ENCODE measurements at places on chromosomes 1 and 21. TPM values are rescaled to one million over a fixed set of nuclear protein-coding genes. Genes with fewer than 3 reads are reported as not detected.
A peak's percentile ranks its signal among the peaks of the same experiment; 100 is the strongest.

ZNF496 gene
- 23.6 TPM for total RNA-seq

SELENBP1 gene
- total RNA-seq: 0.72 TPM

RIPK4 gene
- 2.1 TPM for total RNA-seq

ZMYM1 gene
- total RNA-seq: 13.7 TPM

DNA sequence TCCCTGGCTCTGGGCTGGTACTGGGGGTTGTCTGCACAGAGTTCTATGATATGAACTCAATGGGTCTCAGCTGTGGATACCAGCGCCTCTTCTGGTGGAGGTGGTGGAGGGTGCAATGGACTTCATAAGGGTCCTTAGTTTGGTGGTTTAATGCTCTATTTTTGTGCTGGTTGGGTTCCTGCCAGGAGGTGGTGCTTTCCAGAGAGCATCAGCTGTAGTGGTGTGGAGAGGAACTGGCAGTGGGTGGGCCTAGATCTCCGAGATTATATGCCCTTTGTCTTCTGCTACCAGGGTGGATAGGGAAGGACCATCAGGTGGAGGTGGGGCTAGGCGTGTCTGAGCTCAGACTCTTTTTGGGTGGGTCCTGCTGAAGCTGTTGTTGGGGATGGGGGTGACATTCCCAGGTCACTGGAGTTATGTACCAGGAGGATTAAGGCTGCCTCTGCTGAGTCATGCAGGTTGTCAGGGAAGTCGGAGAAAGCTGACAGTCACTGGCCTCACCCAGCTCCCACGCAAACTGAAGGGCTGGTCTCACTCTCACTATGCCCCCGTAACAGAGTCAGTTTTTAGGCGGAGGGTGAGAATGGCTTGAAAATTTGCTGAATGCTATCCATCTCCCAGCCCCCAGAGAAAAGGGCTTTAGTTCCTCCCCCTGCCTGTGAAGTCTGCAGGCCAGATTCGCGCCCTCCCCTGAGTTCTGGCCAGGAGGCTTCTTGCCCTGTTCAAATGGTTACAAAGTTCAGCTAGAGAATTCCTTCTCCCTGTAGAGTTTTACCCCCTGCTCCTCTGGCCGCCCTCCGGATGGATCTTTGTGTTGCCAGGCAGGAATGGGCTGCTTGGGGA lies 902.9 kb downstream of the LTN1 start:
- no peak for DNase-seq

SAMSN1 gene
- total RNA-seq: 64.6 TPM

GRCh38 chr1:56099766-56100265 lies 479.5 kb downstream of the PLPP3 start:
- no peak for DNase-seq

DNA sequence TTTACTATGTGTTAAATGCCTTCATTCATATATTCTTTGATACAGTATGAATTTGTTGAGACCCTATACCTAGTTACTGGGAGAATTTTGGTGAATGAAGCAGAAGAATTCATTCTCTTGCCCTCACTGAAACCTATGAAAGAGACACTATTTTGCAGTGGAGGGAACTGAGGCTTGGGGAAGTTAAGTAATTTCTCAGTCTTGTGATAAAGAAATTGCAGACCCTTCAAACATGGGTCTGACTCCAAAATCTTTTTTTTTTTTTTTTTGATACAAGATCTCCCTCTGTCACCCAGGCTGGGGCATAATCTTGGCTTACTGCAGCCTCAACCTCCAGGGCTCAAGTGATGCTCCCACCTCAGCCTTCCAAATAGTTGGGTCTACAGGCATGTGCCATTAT lies 132.1 kb downstream of the DNM3 start:
- no peak for DNase-seq

INPP5B gene
- total RNA-seq: 27.9 TPM

- DNase-seq: peak; percentile 39
These were observed 90.7 kb upstream of the VAMP3 start for GRCh38 chr1:7680207-7680954.

GRCh38 chr1:24803987-24804530 lies 58.8 kb downstream of the CLIC4 start:
- DNase-seq: no peak

SLAMF1 gene
- 30.7 TPM for total RNA-seq

SLC45A3 gene
- total RNA-seq: 0.75 TPM

DNA sequence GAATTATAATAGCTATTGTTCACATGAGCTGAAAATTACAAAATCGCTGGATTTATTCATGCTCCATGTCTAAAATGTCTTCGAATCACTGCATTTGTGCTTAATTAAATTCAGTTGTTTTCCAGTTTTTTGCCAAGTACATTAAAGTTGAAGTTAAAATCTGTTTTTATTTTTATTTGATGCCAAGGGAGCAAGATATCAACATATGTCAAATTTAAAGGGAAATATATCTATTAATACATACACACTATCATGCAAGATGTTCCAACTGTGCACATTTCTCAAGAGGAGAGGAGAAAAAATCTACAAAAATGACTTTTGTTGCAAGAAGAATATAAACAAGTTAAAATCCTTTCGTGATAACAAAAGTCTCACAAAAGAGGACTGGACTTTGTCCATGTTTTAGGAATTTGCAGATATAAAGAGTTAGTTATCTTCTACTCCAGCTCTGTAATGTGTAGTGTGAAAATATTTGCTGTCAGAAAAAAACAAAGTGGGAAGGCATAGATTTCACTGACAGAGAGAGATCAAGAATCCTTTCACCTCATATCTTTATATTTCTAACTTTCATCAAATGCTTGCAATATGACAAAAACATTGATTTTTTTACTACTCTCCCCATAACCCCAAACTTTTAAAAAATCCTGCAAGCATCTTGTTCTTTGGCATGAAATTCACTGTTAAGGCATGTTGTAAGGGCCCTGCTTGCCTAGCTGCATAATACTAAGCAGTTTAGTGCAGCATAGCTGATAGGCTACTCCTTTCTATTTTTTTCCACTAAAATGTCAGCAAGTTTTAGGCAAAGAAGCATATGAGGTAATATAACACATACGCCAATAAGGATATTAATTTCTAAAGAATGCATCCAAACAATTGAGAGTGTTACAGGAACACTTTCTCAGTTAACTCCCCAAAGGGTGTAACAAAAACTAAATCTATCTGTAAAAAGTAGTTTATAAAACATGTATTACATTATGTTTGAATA lies 340.2 kb upstream of the ADAMTS5 start:
- DNase-seq: no peak

DNA sequence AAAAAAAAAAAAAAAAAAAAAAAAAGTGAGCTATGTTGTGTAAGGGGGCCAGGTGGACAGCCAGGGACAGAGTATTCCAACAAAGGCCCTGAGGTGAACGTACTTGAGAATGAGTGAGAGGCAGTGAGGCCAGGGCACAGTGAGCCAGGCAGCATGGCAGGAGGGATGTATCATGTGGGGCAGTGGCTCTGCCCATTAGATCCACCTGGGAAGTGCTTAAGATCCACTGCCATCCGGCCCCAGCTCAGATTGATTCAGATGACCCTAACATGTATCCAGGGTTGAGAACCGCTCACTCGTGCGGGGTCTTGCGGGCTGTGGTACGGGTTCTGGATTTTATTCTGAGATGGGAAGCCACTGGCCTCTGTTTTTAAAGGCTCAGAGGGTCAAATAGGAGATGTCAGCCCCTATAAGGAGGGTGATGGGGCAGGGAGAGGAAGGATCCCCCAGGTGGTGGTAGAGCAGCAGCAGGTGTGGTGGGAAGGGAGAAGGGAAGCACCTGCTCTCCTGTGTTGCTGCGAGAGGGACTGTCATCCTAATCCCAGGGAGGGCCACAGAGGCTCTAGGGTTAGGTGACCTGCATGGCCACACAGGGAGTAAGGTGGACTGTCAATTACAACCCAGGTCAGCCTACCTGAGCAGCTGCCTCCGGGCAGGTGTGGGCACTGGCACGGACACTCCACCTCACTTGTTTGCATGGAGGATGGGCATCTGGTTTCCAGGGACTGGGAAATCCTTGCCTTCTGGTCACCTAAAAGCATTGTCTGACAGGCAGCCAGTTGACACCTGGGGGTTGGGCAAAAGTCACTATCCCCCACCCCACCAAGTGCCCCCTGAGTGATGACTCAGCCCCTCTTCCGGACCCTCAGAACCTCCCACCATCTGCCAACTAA lies 31.6 kb downstream of the CDK18 start:
- DNase-seq: no peak

- no peak for DNase-seq
These were observed 14.2 kb downstream of the MTOR start for GRCh38 chr1:11248169-11248568.

GRCh38 chr1:166470441-166470840 lies 303.6 kb upstream of the FAM78B start:
- DNase-seq: no peak

ADGRB2 gene
- total RNA-seq: 3.4 TPM

- no peak for DNase-seq
These were observed 25.4 kb downstream of the PLA2G4A start for GRCh38 chr1:186854102-186854501.

GRCh38 chr1:54979327-54979891 lies 1.0 kb upstream of the TMEM61 start:
- no peak for DNase-seq

NECTIN4 gene
- not detected for total RNA-seq

DNA sequence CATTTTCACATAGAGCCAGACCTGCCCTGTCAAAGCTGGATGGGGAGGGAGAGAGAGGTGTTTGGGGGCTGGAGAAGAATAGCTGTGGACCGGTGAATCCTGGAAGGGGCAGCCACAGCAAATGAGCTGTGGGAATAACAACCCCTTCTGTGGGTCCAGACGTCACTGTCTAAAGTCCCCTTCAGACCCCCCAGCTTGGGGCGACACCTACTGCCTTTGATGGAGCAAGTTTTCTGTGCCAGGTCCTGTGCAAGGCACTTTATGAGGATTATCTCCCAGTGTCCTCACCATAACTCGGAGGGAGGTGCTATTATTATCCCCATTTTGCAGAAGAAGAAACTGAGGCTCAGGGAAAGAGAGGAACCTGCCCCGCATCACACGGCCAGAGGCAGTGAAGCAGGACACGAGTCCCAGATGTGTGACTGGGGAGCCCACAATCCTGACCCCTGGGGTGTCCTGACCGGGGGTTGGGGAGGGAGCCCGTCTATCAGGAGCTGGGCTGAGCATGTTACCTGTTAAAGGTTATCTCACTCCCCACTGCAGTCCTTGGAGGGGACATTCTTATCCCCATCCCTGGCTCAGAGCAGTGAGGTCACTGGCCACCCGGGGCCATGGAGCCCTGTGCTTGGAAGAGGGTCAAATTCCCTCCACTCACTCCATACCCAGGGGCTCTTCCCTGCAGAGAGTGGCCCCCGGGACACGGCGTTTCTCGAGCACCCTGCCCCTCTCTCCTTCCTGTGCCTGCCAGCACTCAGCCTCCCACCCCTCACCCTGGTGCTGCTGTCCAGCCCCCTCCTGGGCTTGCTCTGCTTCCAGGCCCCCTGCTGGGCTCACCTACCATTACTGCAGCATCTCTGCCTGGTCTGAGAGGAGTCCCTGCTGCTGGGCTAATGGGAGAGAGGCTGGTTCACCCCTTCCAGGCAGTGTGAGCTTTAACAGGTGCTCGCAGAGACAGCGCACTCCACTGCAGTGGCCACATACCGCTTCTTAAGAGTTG lies 132.9 kb downstream of the PTPRU start:
- no peak for DNase-seq

SYDE2 gene
- 5.8 TPM for total RNA-seq

DNA sequence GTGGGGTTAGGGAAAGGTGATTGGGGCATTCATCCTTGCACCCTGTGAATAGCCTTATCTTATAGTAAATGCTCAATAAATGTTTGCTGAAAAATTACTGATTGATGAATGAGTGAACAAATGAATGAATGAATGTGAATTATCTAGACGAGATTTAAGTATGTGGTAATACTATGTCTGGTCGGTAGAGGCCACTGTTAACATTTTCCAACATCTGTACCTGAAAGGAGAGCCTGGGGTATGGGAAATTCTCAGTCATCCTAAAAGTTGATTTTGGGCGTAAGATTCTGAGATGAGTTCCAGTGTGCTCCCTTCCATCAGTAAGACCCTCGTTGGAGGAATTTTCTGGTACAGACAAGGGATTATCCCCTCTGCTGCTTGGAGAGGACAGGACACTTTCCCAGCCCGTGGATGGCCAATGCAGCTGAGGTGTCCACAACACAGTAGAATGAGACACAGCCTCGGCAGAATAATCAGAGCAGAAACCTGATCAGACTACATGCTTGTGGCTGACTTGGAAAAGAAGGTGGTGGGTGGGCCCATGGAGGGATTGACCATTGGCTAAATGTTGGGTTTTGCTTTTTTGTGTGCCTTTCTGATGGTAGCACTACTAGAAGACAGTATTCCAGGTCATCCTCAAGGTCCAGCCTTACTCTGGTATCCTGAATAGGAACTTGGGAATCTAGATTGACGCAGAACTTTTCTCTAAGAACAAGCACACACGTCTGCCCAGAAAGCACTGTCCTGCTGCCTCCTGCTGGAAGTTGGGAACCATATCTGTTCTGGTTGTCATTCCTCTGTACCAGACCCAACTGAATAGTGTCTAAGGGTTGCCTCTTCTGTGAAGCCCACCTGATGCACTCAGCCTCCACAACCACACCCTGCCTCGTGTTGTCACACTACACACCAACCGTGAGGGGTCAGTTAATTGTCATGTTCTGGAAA lies 262.0 kb downstream of the TNR start:
- DNase-seq: no peak

DNA sequence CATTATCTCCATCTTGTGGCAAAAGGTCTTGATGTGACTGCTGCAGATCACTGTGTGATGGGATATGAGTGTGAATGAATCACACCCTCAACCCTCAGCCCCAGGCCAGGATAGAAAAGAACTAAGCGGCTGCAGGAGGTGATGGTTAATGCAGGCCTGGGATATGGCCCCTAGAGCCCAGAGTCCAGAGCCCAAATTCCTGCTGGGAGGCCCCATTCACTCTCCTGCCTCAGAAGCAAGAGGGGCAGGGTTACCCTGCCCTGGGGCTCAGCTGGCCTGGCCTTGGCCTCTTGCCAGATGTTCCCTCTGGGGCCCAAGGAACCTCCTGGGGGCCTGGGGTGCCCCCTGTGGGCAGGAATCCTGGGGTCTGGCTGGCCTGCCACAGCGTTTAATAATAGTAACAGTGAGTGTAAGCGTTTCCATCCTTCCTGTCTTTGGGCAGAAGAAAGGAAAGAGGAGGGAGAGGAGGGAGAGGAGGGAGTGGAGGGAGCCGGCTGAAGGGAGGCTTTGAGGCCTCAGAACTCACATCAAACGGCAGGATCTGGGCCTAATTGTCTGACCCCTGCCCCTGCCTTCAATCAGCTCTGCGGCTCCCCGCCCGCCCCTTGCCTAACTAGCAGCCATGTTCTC lies 26.2 kb downstream of the DMAP1 start:
- no peak for DNase-seq

Data from T-cell (primary cell).